ENCODE measurements at places on chromosomes 12 and 14.
A peak's percentile ranks its signal among the peaks of the same experiment; 100 is the strongest.

GRCh38 chr14:91911474-91912032 is 35.9 kb downstream of the FBLN5 start:
- H3K27ac ChIP-seq = peak overlapping the region; percentile 55
- peaks cover 33% of the 10 kb centered on the region for H3K4me1 ChIP-seq
- peaks cover 5% of the 10 kb centered on the region for H3K36me3 ChIP-seq

GRCh38 chr12:124369827-124370378 is 75.0 kb downstream of the RFLNA start:
- no peaks in the 10 kb centered on the region for H3K36me3 ChIP-seq
- H3K27me3 ChIP-seq = no peaks in the 10 kb centered on the region
- H3K4me3 ChIP-seq = no peak overlapping the region
- no peak overlapping the region for H3K27ac ChIP-seq
- no peaks in the 10 kb centered on the region for H3K4me1 ChIP-seq

DNA sequence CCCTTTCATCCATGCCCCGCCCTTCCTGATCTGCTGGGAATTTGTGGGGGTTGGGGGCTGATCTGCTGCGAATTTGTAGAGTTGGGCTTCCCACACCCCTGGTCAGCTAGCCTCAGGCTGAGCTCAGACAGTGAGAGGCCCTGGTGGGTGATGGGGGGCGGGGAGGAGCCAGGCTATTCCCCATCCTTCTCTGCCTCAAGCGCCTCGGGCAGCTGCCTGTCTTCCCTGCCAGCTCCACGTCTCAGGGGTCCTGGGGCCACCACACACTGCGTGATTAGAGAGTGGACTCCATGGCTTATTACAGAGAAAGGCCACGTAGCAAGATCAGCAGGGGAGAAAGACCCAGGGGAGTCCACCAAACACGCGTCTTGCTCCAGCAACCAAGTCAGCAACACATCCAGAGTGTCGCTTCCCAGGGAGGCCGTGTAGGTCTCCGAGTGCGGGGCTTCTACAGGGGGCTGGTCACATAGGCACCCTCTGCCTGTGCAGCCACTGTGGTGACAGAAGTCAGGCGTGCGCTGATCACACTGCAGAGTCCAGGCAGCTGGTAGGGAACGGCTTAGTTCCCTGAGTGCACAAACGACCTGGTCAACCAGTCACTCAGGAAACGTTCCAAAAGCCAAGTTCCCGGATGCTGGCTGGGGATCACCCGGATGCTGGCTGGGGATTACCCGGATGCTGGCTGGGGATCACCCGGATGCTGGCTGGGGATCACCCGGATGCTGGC is 254.4 kb upstream of the SFSWAP start:
- DNase-seq = no peak
- peaks cover 5% of the 10 kb centered on the region for H3K27me3 ChIP-seq
- H3K4me3 ChIP-seq = no peak overlapping the region
- peaks cover 5% of the 10 kb centered on the region for H3K36me3 ChIP-seq
- H3K27ac ChIP-seq = no peak overlapping the region

DNA sequence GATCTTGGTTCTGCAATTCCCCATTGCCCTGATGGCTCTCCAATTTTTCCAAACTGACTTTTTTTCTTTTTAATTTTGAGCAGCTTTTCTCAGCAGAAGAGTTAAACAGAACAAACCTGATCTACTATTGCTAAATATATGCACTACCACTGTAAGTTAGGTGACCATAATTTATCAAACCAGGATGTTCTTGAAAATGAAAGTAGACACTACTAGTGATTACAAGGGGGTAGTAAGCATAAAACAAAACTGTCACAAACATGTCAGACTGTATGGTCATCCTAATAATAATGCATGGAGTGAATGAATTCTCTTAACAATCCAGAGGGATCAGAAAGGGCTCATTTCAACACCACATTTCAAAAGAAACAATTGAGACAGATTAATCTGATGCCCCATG is 183.0 kb upstream of the FOXN3 start:
- peak overlapping the region; percentile 35 for H3K27ac ChIP-seq
- H3K4me3 ChIP-seq = no peak overlapping the region
- H3K27me3 ChIP-seq = no peaks in the 10 kb centered on the region
- no peak for DNase-seq
- H3K4me1 ChIP-seq = peaks cover 40% of the 10 kb centered on the region
- H3K36me3 ChIP-seq = peaks cover 26% of the 10 kb centered on the region

GRCh38 chr12:9143929-9144729 is 28.4 kb upstream of the A2M start:
- no peak for DNase-seq
- H3K4me3 ChIP-seq = no peak overlapping the region
- no peaks in the 10 kb centered on the region for H3K27me3 ChIP-seq
- H3K4me1 ChIP-seq = no peaks in the 10 kb centered on the region
- H3K36me3 ChIP-seq = peaks cover 38% of the 10 kb centered on the region

DNA sequence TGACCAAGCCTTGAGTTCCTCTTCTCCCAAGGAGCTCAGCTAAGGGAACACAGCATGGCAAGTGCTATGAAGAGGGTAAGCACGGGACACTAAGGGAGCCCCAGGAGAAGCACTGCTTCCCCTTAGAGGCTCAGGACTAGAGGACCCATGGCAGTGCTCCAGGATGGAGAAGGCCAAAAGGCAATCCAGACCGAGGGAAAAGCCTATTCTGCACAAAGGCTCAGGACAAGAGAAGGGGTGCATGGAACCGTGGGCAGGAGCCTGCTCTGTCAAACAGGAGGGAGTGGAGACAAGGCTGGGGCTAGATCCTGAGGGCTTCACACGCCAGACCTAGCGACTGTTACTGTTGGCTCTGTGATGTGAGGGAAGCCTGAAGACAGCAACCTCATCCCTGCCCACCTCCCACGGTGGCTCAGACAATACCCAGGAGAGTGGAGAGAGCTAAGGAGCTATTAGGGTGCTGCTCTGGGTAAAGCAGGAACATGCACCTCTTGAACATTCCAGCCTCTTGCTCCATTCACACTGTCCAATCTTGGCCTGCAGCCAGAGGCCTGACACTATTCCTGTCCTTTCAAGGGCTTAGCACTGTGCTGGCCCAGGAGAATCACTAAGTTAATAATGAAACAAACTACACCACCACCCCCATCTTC is 24.2 kb downstream of the OTUB2 start:
- H3K4me1 ChIP-seq = peaks cover 33% of the 10 kb centered on the region
- no peaks in the 10 kb centered on the region for H3K27me3 ChIP-seq
- no peak overlapping the region for H3K4me3 ChIP-seq
- H3K36me3 ChIP-seq = peaks cover 90% of the 10 kb centered on the region

DNA sequence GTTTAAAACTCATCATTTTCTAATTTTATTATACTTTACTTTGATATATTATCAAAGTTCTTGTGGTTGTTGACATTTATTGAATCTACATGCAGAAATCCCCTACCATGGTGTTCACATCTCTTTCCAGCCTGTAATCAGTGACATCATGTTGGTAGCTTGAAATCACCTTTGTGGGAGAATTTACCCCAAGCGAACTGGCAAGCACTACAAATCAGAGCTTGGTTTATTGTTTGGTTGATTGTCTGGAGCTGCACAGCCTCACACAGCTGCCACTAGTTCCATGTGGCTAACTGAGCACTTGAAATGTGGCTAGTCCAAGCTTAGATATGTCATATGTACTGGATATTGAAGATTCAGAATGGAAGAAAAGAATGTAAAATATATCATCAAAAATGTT is 15.4 kb upstream of the KRT5 start:
- no peak for DNase-seq
- H3K27me3 ChIP-seq = no peaks in the 10 kb centered on the region
- no peaks in the 10 kb centered on the region for H3K4me1 ChIP-seq
- no peaks in the 10 kb centered on the region for H3K36me3 ChIP-seq
- H3K27ac ChIP-seq = no peak overlapping the region

GRCh38 chr12:75944905-75945432 is 86.6 kb downstream of the PHLDA1 start:
- peak overlapping the region; percentile 94 for H3K27ac ChIP-seq
- H3K36me3 ChIP-seq = no peaks in the 10 kb centered on the region
- DNase-seq = no peak
- peaks cover 4% of the 10 kb centered on the region for H3K4me1 ChIP-seq

- DNase-seq = no peak
- peaks cover 8% of the 10 kb centered on the region for H3K36me3 ChIP-seq
- peak overlapping the region; percentile 97 for H3K4me3 ChIP-seq
- peaks cover 76% of the 10 kb centered on the region for H3K4me1 ChIP-seq
- peak overlapping the region; percentile 84 for H3K27ac ChIP-seq
These were observed 3.9 kb downstream of the NACA start for GRCh38 chr12:56721216-56721615.

GRCh38 chr14:45867046-45867894 is 614.3 kb upstream of the MIS18BP1 start:
- H3K4me3 ChIP-seq = no peak overlapping the region
- no peaks in the 10 kb centered on the region for H3K27me3 ChIP-seq
- H3K27ac ChIP-seq = no peak overlapping the region
- H3K4me1 ChIP-seq = no peaks in the 10 kb centered on the region
- H3K36me3 ChIP-seq = no peaks in the 10 kb centered on the region

GRCh38 chr12:96425321-96425720 is 25.1 kb upstream of the CDK17 start:
- H3K27me3 ChIP-seq = no peaks in the 10 kb centered on the region
- DNase-seq = no peak
- no peaks in the 10 kb centered on the region for H3K36me3 ChIP-seq
- peaks cover 11% of the 10 kb centered on the region for H3K4me1 ChIP-seq
- no peak overlapping the region for H3K4me3 ChIP-seq
- H3K27ac ChIP-seq = peak overlapping the region; percentile 71

- no peak overlapping the region for H3K27ac ChIP-seq
- peaks cover 5% of the 10 kb centered on the region for H3K36me3 ChIP-seq
- H3K27me3 ChIP-seq = peaks cover 6% of the 10 kb centered on the region
- no peak for DNase-seq
- no peak overlapping the region for H3K4me3 ChIP-seq
- H3K4me1 ChIP-seq = no peaks in the 10 kb centered on the region
These were observed 31.5 kb downstream of the SCN8A start for GRCh38 chr12:51622564-51622963.

GRCh38 chr12:49536526-49537071 is 2.2 kb upstream of the KCNH3 start:
- H3K4me1 ChIP-seq = peaks cover 30% of the 10 kb centered on the region
- H3K4me3 ChIP-seq = no peak overlapping the region
- H3K36me3 ChIP-seq = no peaks in the 10 kb centered on the region
- no peak for DNase-seq
- no peak overlapping the region for H3K27ac ChIP-seq

DNA sequence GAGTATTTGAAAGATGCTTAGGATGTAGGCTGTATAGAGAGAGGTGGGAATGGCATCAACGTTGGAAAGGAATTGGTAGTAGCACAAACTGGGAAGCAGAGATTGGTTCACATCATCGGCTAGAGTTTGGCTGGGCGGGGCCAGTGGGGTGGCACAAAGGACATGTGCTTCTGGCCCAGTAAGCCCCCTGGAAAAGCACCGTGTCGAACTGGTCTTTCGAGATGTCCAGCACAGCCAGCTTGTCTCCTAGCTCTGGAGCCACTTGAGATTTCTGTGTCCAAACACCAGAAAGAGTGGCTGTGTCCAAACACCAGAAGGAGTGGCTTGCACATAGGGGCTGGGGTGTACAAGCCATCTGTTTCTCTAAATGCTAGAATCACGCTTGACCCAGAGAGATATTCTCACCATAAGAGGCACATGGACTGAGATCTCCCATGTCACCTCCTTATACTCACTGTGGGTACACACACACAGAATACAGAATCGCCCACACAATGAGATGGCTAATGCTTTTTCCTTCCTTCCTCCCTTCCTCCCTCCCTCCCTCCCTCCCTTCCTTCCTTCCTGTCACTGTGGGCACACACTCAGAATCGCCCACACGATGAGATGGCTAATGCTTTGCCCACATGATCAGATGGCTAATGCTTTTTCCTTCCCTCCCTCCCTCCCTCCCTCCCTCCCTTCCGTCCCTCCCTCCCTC is 41.8 kb upstream of the KCNK13 start:
- H3K4me1 ChIP-seq = peaks cover 6% of the 10 kb centered on the region
- no peak for DNase-seq

- no peaks in the 10 kb centered on the region for H3K36me3 ChIP-seq
- H3K27ac ChIP-seq = no peak overlapping the region
- no peak overlapping the region for H3K4me3 ChIP-seq
- no peaks in the 10 kb centered on the region for H3K4me1 ChIP-seq
These were observed 155.5 kb downstream of the SLC15A5 start for GRCh38 chr12:16121953-16122352.

- peak; percentile 25 for DNase-seq
- peak overlapping the region; percentile 100 for H3K27ac ChIP-seq
These were observed 25.0 kb downstream of the DAD1 start for GRCh38 chr14:22563987-22564386.

- H3K4me3 ChIP-seq = peak overlapping the region; percentile 87
- DNase-seq = peak; percentile 47
- H3K36me3 ChIP-seq = no peaks in the 10 kb centered on the region
- peaks cover 12% of the 10 kb centered on the region for H3K4me1 ChIP-seq
- peaks cover 13% of the 10 kb centered on the region for H3K27me3 ChIP-seq
These were observed 827 bp downstream of the ALDH2 start for GRCh38 chr12:111767362-111768158.

GRCh38 chr14:87430810-87431209 is 562.2 kb downstream of the GALC start:
- no peak overlapping the region for H3K27ac ChIP-seq
- no peak overlapping the region for H3K4me3 ChIP-seq
- no peaks in the 10 kb centered on the region for H3K36me3 ChIP-seq
- no peaks in the 10 kb centered on the region for H3K4me1 ChIP-seq

DNA sequence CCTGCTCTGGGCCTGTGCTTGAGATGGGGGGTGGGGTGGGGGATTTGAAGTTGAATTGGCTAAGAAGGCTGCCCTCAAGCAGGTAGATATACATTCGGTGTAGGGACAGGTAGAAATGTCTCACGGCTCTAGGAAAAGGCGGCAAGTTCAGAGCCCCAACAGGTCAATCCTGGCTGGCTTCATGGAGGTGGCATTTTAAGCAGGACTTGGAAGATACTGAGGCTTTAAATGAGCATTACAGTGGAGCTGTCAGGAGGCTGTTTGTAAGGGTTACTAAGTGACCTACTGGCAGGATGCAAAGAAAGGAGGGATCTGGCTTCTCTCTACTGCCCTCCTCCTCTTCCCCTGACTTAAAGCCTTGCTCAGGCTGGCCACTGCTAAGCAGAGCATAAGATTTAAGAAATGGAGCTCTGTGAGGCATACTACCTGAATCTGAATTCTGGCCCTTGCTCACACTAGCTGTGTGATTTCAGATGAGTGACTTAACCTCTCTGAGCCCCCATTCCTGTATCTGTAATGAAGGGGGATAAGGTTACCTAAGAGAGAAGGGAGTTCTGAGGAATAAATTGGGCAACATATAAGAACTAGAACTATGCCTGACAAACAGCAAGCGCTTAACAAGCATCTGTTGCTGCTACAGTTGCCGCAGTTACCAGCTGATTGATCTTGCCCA is 61.6 kb downstream of the SLC24A4 start:
- no peaks in the 10 kb centered on the region for H3K36me3 ChIP-seq
- H3K27ac ChIP-seq = no peak overlapping the region
- H3K27me3 ChIP-seq = no peaks in the 10 kb centered on the region
- H3K4me1 ChIP-seq = peaks cover 4% of the 10 kb centered on the region
- H3K4me3 ChIP-seq = no peak overlapping the region
- DNase-seq = no peak

DNA sequence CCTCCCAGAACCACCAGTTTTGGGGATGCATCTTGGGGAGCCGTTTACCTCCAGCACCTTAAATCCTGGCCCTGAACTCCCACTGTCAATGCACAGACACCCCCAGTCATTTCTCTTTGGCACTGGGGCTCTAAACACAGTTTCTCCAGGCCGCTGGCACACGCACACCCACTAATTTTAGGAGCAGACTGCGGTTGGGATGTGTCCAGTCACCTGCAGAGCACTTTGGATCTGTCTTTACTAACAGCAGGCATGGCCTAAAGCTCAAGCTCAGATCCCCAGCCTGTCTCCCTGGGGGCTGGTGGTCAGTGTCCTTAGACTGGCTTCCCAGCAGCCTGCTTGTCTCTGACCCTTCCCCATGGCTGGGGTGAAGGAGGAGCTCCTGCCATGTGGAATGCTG is 49.9 kb downstream of the SYNE3 start:
- H3K27ac ChIP-seq = peak overlapping the region; percentile 98
- no peaks in the 10 kb centered on the region for H3K27me3 ChIP-seq
- no peak overlapping the region for H3K4me3 ChIP-seq
- H3K36me3 ChIP-seq = peaks cover 37% of the 10 kb centered on the region

Data from naive thymus-derived CD8-positive, alpha-beta T cell (primary cell).